Tongue (tissue), 3 donors: ENCODE measurements at places on chromosomes 2 and 18.
A peak's percentile ranks its signal among the peaks of the same experiment; 100 is the strongest.

- no peak for DNase-seq
These were observed 102.2 kb downstream of the INSIG2 start for GRCh38 chr2:118190474-118190873.

DNA sequence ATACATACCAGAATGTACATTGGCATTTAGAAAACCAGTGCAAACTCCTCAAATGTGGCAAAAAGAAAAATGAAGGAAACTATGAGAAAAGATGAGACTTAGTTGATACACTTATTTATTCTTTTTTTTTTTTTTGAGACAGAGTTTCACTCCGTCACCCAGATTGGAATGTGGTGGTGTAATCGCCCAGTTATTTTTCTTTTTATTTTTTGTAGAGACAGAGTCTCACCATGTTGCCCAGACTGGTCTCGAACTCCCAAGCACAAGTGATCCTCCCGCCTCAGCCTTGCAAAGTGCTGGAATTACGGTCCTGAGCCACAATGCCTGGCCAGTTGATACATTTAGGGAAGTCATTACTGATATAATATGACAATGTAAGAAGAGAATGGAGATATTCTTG lies 274.2 kb upstream of the LRATD1 start:
- no peak for DNase-seq

GRCh38 chr2:171670655-171671054 lies 16.6 kb upstream of the DYNC1I2 start:
- no peak for DNase-seq

- no peak for DNase-seq
These were observed 383.2 kb downstream of the SOCS6 start for GRCh38 chr18:70671889-70672565.

DNA sequence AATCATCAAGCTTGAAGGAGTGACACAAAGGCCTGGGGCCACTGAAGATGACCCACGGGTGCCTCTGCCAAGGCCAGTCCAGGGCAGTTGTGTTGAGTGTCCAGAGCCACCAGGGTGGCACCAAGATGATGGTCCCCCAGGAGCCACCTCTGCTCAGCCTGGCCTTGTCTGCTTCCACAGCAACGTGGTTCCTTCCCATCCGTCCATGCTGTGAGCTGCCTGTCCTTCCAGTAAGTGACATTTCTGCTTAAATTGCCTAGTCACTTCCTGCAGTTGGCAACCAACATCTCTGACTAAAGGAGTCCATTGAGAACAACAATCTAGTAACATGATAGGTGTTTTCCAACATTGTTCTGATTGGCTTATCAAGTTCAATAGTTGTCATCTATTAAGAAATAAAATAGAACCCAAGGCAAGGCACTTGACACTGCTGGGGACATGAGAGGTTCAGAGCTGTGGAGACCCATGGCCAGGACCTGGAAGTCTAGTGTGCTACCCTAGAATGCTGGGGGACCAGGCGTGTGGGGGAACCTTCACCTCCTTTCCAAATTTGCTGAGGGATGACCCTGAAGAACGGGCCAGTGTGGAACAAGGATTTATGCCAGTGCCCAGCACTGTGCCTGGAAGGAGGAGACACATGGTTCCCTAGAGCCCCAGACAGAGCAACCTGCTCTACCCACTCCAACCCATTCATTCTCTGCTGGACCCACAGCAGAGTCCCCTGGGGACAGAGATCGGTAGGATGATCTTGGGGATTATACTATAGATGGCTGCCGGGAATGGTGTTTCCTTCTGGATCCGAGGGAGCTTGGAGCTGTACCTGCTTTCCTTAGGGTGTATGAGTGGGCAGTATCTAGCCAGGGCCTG lies 98.9 kb upstream of the EPC2 start:
- DNase-seq = no peak

- no peak for DNase-seq
These were observed 1133.6 kb upstream of the ZEB2 start for GRCh38 chr2:145653553-145653952.

DNA sequence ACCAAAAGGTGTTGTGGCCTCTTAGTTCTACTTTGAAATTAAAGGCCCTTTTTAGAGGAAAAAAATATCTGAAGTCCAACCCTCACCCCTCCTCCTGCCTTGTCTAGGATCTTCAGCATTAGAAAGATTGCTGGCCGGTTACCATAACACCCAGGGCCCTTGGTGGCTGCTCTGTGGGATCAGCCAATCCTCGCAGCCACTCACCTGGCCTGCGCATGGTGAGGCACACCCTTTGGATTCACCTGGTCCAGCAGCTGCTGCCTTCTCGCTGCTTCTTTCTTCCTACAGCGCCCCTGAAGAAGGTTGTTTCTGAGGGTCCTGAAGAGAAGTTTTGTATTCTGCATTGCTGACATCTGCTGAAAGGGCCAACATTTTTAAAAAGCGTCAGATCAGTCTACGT lies 25.2 kb downstream of the DYTN start:
- DNase-seq = no peak

GRCh38 chr18:24959051-24959476 lies 392.9 kb downstream of the ZNF521 start:
- peak; percentile 63 for DNase-seq

GRCh38 chr2:201639205-201639604 lies 4.1 kb downstream of the TMEM237 start:
- DNase-seq = no peak

DNA sequence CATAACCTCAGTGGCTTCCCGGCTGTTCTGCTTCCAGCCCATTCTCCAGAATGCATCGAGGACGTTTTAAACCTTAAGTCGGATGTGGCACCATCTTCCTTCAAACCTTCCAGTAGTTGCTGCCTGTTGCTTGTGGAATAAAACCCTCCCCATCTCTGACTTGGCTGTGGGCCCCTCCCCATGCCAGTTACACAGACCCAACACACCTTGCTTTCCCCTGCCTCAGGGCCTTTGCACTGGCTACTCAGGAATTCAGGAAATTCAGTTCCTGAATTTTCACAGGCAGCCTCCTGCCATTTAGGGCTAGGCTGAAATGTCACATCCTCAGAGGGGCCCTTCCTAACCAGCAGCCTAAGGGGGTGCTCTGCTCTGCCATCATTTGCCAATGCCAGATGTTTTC lies 5.0 kb upstream of the ADRA2B start:
- DNase-seq = no peak

DNA sequence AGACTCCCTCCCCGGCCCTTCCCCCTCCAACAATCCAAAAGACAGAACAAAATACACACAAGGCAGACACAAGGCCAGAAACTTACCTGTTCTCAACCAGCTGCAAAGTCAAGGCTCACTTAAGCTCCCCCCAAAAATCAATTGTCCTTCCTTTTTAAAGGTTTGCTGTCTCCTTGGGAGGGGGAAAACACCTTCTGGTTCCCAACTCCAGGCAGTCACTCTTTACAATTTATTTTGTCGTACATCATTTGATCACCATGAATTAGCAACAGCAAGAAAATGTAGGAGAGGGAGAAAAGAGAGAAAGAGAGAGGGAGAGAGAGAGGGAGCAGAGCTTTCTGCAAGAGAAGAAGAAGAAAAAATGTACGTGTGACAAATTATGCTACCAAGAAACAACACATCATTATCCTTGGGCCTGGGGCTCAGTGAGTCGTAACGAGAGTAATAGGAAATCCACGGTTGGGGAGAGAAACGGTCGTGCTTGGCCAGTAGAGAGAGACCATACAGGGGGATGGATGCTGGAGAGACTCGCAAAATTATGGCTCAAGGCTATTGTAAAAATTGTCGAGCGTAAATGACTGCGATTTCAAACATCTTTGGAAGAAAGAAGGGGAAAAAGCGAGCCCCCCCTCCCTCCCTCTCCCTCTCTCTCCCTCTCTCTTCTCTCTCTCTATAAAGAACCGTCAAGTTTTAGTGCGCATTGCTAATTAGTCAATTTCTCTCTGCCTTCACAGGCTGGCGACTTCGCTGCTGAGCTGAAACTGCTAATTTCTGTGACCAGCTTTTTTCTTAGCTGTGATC lies at the start of gene KLHL14:
TSS of gene KLHL14 (minus strand) at position 443 of the 801 bp plus-strand sequence. CDS start 2,432 bp downstream, outside the sequence.
- DNase-seq = peak; percentile 26

GRCh38 chr2:232523682-232524597 lies 2.0 kb upstream of the CHRND start:
- peak; percentile 77 for DNase-seq

- no peak for DNase-seq
These were observed 59.1 kb upstream of the TMEM178A start for GRCh38 chr2:39606585-39606984.

DNA sequence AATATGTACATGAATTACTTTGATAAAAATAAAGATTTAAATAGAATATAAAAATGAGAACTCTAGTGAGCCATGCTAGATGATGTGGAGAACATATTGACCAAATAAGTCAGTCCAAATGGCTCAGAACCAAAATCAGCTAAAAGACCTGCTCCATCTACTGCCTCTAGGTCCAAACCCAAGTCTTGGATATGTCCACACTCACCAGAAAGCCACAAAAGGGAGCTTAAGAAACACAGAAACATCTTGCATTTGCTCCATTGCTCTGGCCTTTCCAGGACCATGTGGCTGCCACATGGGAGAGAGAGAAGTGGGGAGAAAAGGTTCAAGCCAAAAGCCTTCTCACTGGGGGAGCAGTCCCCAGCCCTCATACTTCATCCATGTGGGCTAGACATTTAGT lies 272.5 kb downstream of the DYSF start:
- no peak for DNase-seq

- DNase-seq = no peak
These were observed 58.2 kb downstream of the TWSG1 start for GRCh38 chr18:9392726-9393125.

DNA sequence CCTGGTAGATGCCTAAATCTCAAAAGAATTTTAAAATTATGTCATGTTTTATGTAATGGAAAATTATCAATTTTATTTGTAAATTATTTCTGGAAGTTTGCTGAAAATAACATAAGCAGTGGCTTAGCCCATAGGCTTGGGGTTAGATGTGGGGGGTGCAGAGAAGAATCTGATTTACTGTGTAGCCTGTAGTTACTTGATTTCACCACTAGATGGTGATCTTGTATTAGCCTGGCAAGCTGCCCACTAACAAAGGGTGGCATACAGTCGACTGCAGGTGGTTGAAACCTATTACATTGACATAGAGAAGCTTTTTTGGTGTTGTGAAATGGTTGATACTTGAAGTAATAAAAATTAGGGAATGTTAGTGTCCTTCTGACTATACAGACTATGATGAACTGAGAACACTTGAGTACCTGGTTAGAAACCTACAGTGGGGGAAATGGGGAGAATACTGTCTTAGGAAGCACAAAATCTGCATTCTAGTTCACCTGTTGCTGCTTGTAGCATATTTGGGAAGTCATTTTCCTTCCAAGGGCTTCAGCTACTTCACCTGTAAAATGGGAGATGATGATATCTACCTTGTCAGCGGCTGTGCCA lies 191.0 kb upstream of the LHCGR start:
- peak; percentile 77 for DNase-seq

GRCh38 chr2:60453301-60453700 lies 100.2 kb downstream of the BCL11A start:
- DNase-seq = no peak

GRCh38 chr2:101299604-101300003 lies 8.9 kb downstream of the RNF149 start:
- DNase-seq = no peak

DNA sequence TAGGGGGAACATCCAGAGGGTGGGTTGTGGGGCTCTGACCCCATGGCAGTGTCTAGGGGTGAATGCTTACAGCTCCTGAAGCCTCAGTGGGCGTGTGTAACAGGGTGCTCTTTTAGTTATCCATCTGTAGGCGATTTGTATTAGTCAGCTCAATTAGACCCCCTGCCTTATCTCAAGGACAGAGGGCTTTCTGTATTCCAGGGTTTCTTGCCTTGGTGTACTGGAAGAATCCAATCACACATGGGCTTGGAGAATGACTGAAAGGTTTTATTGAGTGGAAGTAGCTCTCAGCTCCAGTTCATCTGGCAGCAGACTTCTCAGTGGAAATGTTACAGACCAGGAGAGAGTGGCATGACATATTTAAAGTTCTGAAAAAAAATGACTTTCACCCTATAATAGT lies 334.0 kb upstream of the GCFC2 start:
- peak; percentile 12 for DNase-seq

GRCh38 chr2:34831096-34831495 lies 1232.0 kb upstream of the FAM98A start:
- no peak for DNase-seq

- DNase-seq = no peak
These were observed 14.8 kb upstream of the GPR55 start for GRCh38 chr2:230939691-230940470.

GRCh38 chr2:182522405-182522896 lies 95.6 kb upstream of the PDE1A start:
- DNase-seq = peak; percentile 17

GRCh38 chr2:235201756-235202155 lies 249.9 kb downstream of the SH3BP4 start:
- DNase-seq = peak; percentile 32

DNA sequence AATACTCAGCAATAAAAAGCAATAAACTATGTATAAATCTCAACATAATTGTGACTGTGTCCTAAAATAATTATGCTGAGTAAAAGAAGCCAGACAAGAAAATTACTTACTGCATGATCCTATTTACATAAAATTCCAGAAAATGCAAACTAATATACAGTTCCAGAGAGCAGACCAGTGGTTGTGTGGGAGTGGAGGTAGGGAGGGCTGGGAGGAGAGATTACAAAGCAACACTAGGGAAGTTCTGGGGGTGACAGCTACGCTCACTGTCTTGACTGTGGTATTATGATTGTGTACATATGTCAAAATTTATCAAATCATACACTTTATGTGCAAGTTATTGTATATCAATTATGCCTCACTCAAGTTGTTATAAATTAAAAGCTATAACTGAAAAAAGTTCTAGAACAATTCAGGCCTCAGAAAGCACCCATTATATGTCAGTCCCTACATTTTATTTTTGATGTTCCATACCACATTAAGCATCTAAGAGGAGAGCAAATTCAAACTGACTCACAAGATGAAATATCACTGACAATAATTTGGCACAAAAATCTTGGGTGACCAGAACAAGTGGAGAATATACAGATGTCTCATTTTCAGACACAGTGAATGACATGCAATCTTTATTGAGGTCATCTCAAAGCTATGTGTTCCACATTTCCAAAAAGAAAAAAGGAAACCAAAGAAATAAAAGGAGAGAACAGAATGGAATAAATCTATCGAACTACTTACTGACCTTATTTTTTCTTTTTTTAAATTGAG lies 85.1 kb downstream of the ANTXR1 start:
- no peak for DNase-seq

DNA sequence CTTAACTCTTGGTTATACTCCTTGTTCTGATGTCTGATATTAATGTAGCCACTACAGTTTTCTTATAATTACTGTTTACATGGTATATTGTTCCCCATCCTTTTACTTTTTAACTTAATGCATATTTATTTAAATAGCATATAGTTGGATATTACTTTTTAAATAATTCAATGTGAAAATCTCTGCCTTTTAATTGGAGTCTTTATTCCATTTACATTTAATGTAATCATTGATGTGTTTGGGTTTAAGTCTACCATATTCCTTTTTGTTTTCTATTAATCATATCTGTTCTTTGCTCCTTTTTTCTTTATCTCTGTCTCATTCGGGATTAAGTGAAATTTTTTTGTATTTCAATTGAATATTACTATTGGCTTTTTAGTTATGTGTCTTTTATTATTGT lies 109.1 kb downstream of the MTX2 start:
- no peak for DNase-seq
